NCI-H1436 (cell line): ENCODE measurements at places on chromosomes 3 and 15.

DNA sequence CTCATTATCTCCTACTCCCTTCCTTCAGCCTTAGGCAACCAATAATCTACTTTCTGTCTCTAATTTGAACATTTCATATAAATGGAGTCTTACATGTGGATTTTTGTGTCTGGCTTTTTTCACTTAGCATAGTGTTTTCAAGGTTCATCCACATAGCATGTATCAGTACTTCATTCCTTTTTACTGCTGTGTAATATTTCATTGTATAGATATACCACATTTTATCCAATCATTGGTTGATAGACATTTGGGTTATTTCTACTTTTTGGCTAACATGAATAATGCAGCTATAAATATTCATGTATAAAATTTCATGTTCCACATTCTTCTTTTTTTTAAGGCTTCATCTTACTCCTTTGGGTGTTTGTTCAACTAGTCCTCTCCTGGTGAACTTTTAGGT is 20.2 kb downstream of the DBR1 start:
- no peak for DNase-seq

DNA sequence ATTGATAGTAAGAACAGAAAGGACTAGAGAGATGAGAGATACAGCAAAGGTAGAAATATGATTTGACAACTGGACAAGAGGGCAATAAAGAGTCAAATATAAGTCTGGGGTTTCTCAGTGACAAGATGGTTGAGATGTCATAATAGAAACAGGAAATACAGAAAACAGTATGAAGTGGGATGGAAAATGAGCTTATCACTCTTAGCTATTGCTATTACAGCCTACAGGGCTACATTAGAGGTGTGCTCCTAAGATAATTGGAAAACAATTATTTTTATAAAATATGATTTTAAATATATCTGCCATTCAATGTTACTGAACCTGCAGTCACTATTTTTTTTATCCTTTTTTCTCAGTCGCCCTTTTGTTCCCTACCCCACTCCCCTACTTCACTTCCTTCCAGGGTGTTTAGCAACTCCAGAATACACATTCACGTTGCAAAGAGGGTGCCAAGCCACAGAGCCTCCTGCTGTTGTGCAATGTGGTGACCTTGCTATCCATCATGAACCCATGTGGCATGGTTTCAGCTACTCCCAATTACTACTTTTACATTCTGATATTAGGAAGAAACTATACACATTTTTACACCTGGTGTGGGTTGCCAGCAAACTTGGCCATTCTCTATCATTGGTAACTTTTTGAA is 6.0 kb downstream of the NRG4 start:
- no peak for DNase-seq

DNA sequence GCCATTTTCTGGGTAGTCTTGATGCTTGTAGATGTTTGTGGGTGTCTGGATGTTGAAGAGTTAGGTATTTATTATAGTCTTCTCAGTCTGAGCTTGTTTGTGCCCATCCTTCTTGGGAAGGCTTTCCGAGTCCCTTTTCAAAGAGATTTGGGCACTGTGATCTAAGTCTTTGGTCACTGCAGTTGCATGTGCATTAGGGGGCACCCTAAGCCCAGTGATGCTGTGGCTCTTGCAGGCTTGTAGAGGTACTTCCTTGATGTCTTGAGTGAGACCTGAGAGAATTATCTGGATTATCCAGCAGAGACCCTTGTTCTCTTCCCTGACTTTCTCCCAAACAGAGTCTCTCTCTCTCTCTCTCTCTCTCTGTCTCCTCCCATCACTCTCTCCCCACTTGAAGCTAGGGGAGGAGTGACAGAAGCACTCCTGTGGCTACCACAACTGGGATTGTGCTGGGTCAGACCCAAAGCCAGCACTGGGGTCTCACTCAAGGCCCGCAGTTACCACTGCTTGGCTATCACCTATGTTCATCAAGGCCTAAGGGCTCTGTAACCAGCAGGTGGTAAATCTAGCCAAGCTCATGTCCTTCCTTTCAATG is 68.5 kb downstream of the TMCO5A start:
- no peak for DNase-seq

DNA sequence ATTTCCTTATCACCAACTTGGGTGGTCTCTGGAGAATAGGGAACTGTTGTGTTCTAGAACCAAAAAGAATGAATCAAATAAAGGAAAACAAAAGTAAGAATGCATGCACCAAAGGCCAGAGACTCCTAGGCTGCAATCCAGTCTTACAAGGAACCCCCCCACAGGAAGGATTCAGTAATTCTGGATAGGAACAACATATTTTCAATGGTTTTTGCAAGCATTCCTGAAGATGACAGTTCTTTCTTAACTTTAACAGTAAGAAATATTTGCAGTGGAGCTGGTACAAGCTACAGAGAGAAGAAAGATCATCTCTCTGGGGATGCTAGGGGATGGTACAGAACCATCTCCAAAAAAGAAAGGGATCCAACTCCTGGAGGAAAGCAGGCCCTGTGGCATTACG is 116.2 kb upstream of the CHRM5 start:
- no peak for DNase-seq

DNA sequence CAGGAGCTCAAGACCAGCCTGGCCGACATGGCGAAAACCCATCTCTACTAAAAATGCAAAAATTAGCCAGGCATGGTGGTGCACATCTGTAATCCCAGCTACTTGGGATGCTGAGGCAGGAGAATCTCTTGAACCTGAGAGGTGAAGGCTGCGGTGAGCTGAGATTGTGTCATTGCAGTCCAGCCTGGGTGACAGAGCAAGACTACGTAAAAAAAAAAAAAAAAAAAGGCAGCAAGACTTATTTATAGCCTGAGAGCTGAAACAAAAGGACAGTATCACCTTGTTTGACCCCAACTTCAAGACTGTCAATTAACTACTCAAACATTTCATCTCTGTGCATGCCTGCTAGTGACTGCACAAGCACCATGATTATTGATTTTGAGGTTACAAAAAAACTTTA is 478.9 kb upstream of the GBE1 start:
- no peak for DNase-seq

DNA sequence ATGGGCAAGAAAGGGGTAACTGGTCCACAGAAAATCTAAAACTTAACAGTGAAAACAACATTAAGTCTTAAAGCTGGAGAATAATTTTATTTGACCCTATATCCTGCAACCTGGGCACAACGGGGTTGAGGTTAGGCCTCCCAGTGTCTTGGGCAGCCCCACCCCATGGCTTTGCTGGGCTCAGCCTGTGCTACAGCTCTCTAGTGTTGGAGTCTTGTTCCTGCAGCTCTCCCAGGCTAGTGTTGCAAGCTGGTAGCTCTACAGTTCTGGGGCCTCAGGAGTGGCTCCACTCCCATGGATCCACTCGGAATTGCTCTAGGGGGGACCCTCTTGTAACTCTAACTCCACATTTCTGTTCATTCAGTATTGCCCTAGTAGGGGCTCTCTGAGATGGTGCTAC is 24.9 kb upstream of the GNB4 start:
- DNase-seq, result no peak

DNA sequence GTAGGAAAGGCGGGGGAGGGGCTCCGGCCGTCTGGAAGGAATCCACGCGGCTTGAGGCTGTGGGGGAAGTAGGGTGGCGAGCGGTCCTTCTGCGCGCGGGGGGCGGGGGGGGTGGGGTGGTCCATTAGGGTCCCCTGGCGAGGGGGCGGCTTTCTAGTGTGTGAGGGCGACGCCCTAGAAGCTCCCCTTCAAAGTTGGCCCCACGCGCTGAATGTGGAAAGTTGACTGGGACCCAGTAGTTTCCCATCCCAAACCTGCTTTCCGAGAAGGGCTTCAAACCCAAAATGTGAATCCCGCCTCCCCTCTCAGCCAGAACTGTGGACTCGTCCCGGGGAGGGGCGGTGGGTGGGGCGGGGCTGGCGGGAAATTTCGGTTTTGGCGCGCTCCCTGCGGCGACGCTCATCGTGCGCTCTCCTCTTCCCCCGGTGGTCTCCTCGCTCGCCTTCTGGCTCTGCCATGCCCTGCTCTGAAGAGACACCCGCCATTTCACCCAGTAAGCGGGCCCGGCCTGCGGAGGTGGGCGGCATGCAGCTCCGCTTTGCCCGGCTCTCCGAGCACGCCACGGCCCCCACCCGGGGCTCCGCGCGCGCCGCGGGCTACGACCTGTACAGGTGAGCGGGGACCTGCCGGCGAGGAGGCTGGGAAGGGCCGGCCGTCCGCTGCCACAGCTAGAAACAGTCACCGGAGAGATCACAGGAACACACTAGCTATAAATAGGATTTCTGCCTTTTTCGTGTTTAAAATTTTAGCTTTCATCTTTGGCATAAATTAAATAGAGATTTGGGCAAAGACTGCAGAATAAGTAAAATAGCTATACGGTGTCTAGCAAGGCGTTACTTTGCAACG is 790 bp downstream of the DUT start:
- peak; percentile 65 for DNase-seq

GRCh38 chr15:88800026-88800425 is 3.2 kb upstream of the ACAN start:
- DNase-seq, result no peak

- no peak for DNase-seq
These were observed 116.6 kb downstream of the SEC22A start for GRCh38 chr3:123318374-123318773.

DNA sequence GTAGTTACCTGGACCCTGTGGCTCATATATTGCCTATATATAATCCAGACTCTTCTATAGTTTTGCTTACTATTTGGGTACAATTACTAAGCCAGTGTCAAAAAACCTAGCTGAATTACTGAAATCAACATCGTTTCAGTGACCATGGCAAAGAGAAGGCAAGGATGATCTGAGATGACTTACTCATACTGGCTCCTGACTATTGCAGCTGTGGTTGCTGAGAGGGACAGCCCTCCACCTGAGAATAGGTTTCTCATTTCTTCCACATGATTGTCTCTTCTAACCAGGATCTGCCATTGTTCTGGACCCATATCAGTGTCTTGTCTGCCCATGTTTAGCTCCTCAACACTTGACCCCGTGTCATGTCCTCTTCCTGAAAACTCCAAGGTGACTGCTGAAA is 30.2 kb downstream of the CASR start:
- DNase-seq, result no peak

- DNase-seq, result no peak
These were observed 1.1 kb downstream of the THSD4 start for GRCh38 chr15:71116366-71116765.

DNA sequence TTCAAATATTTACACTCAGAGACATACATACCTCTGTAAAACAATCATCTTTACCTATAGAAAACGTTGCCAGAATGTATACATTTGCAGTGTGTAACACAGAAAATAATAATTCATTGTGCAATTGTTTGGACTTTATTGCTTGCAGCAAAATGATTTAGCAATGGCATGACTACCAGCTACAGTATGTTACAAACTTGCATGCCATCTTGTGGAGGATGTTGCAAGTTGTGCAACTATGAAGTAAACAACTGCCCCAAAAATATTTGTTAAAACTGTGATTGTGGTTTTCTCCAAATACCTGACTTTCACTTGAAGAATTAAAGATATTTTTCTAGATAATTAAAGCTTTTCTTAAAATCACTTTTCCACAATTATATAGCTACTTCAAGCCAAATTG is 27.1 kb upstream of the C3orf49 start:
- DNase-seq, result no peak

DNA sequence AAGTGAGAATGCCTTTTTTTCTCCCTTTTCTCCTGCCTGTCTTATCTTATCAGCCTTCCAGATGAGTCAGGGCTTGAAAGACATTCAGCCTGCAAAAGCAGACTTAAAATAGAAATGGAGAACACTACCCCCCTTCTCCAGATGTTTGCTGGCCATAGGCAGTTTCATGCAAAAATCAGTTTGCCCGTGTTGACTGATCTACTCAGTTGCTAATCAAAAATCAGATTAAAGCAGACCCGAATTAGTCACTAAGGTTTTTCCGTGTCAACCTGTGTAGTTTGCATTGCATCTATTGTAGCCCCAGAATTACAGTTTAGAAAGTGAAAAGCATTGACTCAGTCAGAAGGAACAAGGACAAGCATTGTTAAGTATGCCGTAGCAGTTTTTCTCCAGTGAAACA is 56.2 kb downstream of the IL5RA start:
- DNase-seq, result no peak

- no peak for DNase-seq
These were observed 12.4 kb upstream of the GREM1 start for GRCh38 chr15:32705446-32705845.

DNA sequence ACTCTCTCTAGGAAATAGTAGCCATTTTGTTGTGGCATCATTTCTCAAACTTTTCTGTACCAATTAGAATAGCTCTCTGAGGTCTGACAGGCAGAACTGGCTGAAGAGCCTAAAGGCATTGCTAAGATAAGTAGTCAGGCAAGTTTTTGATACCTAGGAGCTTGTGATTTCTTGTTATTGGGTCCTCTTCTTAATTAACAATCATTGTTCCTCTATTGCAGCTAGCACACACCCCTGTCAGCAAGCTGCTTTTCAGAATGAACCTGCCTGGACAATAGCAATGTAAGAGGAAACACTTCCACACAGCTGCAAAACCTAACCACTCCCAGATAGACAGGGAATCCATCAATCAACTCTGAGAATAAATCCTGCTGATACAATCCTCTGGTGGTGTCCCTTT is 403.9 kb upstream of the TBL1XR1 start:
- DNase-seq, result no peak

GRCh38 chr3:126522363-126522788 is 1.6 kb upstream of the CHST13 start:
- DNase-seq, result peak; percentile 30

- no peak for DNase-seq
These were observed 94.3 kb downstream of the OXNAD1 start for GRCh38 chr3:16359331-16359730.

- no peak for DNase-seq
These were observed 6.7 kb upstream of the BFSP2 start for GRCh38 chr3:133393204-133393603.

GRCh38 chr3:39056151-39056550 is 4.3 kb downstream of the WDR48 start:
- no peak for DNase-seq

GRCh38 chr15:25972141-25972675 is 109.1 kb upstream of the ATP10A start:
- no peak for DNase-seq

DNA sequence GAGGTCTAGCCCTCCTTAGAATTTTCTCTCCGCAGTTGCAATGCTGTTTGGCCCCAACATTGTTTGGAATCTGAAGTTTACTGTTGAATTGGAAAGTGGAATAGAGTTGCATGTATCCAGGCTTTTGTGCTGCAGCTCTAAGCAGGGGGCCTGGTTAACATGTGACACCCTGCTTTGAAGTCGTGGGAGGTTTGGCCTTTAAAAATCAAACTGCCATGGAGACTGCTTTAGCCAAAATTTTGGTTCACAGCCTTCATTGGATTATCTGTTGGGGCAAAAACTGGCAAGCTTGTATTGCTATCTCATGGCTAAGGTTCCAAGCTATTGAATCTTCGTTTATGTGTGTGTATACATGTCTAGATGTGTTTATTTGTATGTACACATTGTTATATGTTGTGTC is 15.8 kb downstream of the CYP11A1 start:
- DNase-seq, result no peak

- no peak for DNase-seq
These were observed 25.4 kb downstream of the ZIC4 start for GRCh38 chr3:147380977-147381376.
